T-helper 1 cell (primary cell): ENCODE measurements at places on chromosomes 6 and 20.

DNA sequence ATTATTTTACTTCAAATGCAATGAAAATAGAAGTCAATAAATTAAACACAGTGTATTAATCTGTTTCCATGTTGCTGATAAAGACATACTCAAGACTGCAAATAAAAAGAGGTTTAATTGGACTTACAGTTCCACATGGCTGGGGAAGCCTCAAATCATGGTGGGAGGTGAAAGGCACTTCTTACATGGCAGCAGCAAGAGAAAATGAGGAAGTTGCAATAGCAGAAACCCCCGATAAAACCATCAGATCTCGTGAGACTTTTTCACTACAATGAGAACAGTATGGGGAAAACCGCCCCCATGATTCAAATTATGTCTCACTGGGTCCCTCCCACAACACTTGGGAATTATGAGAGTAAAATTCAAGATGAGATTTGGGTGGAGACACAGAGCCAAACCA is 82.2 kb downstream of the GPR63 start:
- no peak for DNase-seq

DNA sequence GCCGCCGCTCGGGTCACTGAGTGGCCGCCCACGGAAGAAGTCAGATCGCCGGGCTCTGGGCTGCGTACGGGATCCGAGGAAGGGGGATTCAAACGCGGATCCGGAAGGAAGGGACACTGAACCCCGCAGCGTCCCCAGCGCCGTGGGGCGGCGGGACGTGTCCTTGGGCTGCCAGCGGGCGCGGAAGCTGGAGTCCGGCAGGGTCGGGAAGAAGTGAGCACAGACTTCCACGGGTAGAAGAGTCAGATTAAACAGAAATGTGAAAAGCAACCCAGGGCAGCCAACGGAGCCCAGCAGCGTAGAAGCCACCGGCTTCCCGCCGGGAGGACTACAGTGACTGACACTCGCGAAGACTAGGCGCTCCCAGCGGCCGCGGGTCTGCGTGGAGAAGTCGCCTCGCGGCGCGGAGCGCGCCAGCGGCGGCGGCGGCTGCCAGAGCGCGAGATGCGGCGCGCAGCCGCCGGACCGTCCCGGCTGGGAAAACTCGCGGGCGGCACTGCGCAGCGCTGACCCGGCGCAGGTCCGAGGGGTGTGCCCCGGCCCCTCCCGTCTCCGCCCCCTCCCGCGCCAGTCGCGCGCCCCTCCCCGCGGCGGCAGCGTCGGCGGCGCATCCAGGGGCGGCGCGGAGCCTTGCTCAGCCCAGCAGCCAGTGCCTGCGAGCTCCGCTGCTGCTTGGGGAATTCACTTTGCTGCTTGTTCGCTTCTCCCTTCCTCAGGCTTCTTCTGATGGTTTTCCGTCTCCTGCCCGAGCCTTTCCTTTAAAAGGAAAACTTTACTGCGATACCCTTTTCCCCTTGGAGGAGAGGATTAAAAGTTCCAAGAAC is at the start of gene SAMD5:
SAMD5 (plus strand) TSS at position 649 of the 824 bp plus-strand sequence. CDS start 239 bp downstream, outside the sequence.
- DNase-seq = no peak

DNA sequence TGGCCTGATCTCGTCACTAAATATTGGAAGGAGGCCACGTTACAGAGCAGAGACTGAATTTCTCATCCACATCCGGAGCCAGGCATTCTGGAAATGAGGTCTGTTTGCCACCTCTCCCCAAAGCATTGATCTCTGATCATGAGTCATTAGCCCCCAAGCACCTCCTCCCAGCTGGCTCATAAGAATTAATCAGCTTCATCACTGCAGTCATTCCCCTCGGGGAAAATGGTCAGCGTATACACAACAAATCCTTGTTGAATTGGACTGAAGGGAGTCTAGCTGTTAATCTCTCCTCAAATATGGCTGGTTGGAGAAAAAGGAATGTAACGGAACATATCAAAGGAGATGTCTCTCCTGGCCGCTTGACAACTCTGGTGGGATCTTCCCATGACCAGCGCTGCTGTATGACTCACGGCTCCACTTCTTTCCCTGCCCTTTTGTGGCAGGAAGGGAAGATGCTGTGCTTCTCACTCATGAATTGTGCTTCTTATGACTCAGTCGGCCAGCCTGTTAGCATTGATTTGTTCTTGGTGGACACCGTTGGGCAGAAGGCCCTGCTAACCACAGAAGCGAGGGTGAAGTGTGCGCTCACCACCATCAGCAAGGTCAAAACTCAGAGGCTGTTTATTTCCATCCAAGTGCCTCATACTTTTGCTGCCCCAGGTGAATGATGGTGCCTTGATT is 76.7 kb downstream of the RNF182 start:
- no peak for DNase-seq

- no peak for DNase-seq
Observed at GRCh38 chr6:128554302-128554701, 33.9 kb upstream of the PTPRK start.

DNA sequence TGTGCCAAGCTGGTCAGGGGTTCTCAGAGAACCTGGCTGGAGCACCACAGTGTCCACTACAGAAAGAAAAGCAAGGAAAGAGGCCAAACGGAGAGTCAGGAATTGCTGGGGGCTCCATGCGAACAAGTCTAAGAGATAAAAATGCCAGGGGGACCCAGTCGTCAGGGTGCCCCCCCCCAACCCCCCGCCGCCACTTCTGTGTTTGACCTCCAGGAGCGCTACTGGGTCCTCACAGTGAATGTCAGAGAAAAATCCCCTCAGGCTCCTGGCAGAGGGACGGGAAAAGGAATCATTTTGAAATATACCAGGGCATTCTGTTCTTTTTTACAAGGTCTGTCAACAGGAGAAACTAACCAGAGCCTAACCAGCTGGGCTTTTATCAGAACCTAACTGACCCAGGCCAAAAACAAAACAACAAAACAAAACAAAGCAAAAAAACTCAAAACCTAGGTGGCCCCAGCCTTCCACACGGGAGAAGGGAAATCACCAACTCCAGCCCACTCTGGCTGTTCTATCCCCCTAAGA is 17.9 kb upstream of the NELFCD start:
- no peak for DNase-seq

- no peak for DNase-seq
Observed at GRCh38 chr6:149854532-149854931, 9.6 kb downstream of the LRP11 start.

GRCh38 chr20:50041246-50041873 is 58.6 kb downstream of the SNAI1 start:
- DNase-seq = no peak
